A549 treated with ZK216348 at 1 μM for 4 hours (cell line): ENCODE measurements at places on chromosomes 16 and 17. TPM values are rescaled to one million over a fixed set of nuclear protein-coding genes. Genes with fewer than 3 reads are reported as not detected.

Gene CRHR1
- total RNA-seq: 0.14 to 0.75 TPM in 2 of 5 replicates, not detected in the others

Gene EIF3C
- total RNA-seq: 260 to 393 TPM (median 359 TPM) in 5 replicates

Gene ACE
- total RNA-seq: 0.50 to 1.4 TPM (median 0.71 TPM) in 5 replicates

Gene SHBG
- total RNA-seq: 0.32 to 1.1 TPM (median 0.62 TPM) in 5 replicates

Gene MGAT5B
- total RNA-seq: 13.1 to 25.1 TPM (median 22.7 TPM) in 5 replicates

Gene RUNDC3A
- total RNA-seq: 0.74 to 1.3 TPM (median 0.90 TPM) in 5 replicates

Gene KRTAP1-5
- not detected in 5 replicates for total RNA-seq

Gene PTGES3L
- 0.69 to 1.2 TPM (median 0.74 TPM) in 5 replicates for total RNA-seq
